ENCODE measurements at places on chromosomes 16 and 17. TPM values are rescaled to one million over a fixed set of nuclear protein-coding genes. Genes with fewer than 3 reads are reported as not detected.

BCL6B gene
- 3.2 TPM for polyA plus RNA-seq

CASKIN1 gene
- 5.2 TPM for polyA plus RNA-seq

AATK gene
- 0.73 TPM for polyA plus RNA-seq

DNAI2 gene
- not detected for polyA plus RNA-seq

P2RX1 gene
- polyA plus RNA-seq: 0.59 TPM

OR4D1 gene
- under 0.01 TPM for polyA plus RNA-seq

Measured in adrenal gland (tissue), 19 donors.